Pancreas (tissue), 10 donors: ENCODE measurements at places on chromosomes 11 and 22.

- no peak for DNase-seq
These were observed 23.3 kb downstream of the OSBP2 start for GRCh38 chr22:30717952-30718351.

DNA sequence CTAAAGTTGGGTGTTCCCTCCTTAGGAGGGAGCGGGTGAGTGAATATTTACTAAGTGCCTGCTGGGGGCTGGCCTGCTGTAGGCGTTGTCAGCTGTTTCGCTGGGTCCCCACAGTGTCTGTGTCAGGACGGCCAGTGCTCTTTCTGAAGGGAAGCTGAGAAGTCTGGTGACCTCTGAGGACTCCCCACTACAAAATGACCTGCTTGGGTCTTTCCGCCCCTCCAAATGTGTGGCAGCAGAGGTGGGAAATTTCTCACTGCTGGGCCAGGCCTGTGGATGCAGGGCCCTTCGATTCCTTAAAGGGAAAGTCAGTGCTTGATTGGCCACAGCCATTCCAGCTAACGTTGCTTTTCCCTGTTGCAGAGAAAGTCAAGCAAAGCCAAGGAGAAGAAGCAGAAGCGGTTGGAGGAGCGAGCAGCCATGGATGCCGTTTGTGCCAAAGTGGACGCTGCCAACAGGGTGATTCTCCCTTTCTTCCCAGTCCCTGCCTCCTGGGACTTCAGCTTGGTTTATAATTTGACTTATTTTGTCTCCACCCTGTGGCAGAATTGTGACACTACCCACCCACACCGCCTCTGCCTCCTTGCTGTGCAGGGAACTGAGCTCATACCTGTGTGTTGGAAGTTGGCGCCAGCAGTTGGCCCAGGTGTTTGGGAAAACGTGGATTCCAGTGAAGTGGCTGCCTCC is 6.8 kb downstream of the NAA40 start:
- DNase-seq, result peak; percentile 72

- no peak for DNase-seq
These were observed 49.0 kb downstream of the PRR5L start for GRCh38 chr11:36345084-36345511.

DNA sequence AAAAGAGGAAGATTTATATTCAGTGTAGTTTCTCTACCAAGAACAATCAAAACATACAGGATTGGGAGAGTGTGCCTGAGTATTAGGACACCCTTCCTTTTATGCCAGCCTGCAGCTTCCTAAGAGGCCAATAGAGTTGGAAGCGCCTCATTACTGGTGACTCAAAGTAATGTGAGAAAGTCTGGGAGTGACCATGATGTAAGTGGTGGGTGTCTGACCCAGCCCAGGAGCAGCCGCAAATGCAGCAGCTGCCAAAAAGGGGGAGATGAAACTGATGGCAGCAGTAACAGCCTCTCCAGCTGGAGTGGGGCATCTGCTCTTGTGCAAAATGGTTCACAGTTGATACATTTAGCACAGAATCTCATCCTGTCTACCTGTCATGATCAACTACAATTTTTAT is 62.0 kb downstream of the ZNF280B start:
- DNase-seq, result no peak

DNA sequence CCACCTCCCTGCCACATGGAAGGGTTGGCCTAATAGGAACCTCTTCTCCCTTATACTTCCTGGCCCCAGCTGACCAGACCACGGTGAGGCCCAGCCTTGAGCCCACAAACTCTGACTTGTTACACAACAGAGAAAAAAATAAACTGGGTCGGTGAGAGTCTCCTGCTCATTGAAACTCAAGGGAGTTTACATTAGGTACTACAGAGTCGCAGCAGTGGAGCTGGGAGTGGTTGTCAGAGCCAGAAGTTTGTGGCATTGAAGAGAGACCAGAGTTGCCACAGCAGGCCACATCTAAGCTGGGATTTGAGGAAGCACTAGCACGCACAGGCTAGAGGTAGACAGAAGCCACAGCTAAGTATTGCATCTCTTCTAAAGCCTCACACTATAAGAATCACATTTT is 296.2 kb downstream of the DDX10 start:
- DNase-seq, result no peak

DNA sequence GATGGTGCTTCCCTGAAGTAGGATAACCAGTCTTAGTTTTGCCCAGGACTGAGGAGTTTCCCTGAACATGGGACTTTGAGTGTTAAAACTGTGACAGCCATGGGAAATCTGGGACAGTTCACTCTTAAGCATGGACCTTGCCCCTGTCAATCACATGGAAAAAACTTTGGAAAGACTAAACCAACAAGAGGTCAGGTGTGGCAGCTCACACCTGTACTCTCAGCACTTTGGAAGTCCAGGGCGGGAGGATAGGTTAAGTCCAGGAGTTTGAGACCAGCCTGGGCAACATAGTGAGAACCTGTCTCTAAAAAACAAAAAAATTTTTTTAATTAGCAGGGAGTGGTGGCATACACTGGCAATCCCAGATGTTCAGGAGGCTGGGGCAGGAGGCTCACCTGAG is 3.3 kb upstream of the AMBRA1 start:
- DNase-seq, result no peak

DNA sequence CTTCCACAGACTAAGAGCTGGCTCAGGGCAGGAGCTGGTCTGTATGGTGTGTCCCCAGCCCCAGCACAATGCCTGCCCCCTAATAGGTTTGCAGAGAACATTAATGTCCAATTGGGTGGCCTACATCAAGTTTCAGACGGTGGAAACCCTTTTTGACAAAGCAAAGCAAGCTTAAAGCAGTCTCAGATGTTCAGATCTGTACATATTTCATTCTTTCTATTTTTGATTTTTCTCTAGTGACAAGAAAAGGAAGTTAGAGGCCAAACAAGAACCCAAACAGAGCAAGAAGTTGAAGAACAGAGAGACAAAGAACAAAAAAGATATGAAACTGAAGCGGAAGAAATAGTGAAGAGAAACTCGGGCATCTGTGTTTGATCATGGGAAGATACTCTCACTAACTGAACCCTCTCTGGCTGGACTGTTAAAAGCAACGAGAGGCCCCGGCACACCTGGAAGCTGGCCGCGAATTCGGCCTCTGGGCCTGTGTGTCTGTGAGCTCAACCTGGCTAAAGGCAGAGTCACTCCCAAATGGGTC is 40.5 kb downstream of the NAT10 start:
- DNase-seq, result no peak

GRCh38 chr22:39731481-39731880 is 160.9 kb downstream of the CACNA1I start:
- DNase-seq, result no peak

- no peak for DNase-seq
These were observed 656.8 kb downstream of the TBC1D22A start for GRCh38 chr22:47419239-47419638.

DNA sequence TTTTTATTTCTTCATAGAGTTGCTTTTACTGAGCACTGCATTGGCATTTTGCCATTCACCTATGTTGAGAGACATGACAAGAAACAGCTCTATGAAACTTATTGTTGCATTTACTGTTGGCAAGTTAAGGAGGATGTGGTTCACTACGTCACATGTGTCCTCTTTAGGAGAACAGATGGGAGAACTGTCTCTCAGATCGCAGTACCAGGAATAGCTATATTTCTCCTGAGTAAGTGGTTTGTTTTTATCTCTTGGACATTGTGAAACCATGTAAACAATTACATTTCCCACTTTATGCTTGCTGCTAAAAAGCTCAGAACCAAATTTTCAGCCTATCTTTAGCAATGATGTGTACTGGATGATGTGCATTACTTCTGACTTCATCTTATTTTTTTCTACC is 34.8 kb upstream of the PSMA1 start:
- DNase-seq, result no peak

DNA sequence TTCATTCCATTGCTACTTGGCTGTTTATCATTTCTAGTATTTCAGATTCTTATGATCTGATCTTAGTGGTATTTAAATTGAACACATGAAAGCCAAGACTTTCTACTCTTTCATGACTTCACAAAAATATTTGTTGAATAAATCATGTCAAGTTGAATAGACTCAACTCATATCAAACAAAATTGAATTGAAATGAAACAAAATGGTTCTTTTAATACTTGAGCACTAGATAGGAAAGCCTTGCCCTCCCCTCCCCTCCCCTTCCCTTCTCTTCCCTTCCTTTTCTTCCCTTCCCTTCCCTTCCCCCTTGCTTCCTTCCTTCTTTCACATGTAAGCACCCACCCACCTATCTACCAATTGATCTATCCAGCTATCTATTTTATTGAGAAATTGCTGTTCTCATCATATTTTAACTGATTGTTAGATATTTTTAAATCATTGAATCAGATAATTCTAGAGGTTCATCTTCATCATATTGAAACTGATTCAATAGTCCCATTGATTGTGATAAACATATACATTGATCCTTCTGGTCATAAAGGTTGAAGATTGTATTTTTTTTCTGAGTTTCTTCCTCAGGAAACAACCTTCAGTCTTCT is 2015.9 kb downstream of the LRRC4C start:
- no peak for DNase-seq

DNA sequence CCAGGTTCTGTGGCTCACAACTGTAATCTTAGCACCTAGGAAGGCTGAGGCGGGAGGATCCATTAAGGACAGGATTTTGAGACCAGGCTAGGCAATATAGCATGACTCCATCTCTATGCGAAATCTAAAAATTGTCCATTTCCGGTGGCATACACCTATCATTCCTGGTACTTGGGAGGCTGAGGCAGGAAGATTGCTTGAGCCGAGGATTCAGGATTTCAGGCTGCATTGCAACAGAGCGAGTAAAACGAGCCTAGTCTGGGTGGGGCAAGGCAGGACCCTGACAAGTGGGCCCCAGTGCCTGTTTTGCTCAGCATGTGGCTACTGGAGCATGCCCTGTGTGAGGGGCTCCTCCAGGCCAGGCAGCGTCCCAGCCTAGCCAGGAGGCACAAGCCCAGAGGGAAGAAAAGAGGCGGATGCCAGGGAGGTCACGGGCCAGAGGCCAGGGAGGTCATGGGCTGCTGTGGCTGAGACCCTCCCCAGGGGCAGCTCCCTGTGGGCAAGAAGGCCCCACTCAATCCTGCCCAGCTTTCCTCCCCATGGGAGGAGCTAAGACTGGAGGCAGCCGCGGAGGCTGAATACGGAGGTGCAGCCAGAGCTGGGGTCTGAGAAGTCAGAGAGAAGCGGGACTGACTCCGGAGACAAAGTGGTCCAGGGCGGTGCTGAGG is 8.4 kb downstream of the LRRC74B start:
- no peak for DNase-seq

DNA sequence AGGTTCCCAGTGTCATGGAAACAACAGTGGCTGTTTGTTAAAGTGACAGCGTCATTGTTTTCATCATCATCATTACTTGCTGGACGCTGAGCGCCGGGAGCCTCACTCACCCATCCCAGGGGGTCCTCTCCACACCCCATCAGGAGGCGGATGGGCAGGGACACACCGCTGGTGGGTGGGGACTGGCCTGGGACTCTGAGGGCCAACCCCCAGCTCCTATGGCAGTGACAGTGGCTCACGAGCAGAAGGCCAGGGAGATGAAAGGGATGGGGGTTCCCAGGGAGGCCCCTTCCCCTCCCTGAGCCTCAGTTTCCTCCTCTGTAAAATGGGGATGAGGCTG is 76.6 kb upstream of the PRR5 start:
- DNase-seq, result no peak

DNA sequence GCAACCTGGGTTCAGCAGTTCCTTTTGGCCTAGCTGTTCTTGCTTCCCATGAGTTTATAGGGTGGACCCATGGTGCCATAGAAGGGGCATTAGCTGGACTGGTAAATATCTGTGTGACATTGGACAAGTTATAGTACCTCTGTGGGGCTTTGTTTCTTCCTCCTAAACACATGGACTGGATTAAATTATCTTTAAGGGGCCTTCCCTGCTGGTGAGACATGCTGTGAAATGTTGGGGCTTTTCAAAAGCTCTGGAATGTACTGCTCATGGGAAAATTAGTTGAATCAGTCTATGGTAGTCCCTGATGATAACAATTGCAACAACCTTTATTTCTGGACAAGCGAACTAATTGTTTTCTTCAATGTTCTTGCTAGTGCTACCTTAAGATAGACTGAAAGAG is 276.2 kb downstream of the BLID start:
- no peak for DNase-seq

- no peak for DNase-seq
These were observed 13.1 kb downstream of the RHOG start for GRCh38 chr11:3827434-3828186.

GRCh38 chr11:10017911-10018310 is 276.1 kb downstream of the SBF2 start:
- no peak for DNase-seq

DNA sequence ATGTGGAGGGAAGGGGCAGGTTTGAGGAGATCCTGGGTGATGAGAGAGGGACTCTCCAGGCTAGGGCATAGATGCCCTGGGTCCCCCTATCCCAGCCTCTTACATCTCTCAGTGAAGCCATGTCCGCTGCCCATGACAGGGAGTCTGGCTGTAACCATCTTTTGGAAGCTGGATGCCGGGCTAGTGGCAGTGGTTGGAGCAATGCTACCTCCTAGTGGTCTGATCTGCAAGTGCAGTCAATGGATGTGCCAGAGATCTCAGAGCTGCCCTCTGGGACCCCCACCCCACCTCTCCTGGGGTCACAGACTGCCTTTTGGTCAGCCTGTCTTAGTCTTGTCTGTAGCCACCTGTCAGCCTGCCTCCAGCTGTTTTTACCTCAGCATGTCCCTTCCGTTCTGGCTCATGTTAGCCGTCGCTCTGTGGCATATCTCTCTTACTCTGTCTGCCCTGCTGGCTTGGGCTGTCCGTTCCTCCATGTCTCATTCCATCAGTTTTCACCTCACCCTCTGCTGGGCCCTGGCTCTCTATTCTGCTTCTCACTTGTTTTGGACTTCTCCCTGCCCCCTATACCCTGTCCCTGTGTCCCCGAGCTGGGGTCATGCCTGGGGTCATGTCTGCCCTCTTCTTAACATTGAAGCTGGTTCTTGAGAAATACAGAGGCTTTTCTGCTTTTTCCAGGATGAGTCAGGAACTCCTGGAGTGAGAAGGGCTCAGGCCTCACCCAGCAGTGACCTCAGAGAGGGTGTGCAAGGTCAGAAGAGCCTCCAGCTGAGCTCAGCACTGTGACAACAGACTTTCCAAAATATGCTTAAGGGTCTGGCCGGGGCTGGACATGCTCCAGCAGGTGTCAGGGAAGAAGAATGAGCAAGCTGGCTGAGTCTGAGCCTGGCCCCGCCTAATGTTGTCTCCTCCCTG is 52.0 kb upstream of the THY1 start:
- DNase-seq, result no peak

DNA sequence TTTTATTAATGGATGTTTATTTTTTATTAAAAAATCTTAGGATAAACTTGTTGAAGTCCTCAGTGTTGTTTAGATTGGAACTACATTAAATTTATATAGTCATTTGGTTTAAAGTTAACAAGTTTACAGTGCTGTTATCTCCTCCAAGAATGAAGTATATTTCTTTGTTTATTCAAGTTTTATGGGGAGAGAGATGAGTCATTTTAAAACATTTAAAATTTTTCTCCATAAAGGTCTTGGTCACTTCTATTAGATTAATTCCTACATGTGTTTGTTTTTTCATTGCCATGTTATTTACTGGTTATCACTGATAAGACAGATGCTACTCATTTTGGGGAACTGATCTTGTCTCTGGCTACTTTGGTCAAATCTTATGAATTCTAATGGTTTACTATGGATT is 429.6 kb downstream of the METTL15 start:
- DNase-seq, result no peak
